ENCODE measurements at places on chromosomes 2 and 18.

- DNase-seq, result no peak
These were observed 44.3 kb downstream of the SERTAD2 start for GRCh38 chr2:64609227-64609941.

DNA sequence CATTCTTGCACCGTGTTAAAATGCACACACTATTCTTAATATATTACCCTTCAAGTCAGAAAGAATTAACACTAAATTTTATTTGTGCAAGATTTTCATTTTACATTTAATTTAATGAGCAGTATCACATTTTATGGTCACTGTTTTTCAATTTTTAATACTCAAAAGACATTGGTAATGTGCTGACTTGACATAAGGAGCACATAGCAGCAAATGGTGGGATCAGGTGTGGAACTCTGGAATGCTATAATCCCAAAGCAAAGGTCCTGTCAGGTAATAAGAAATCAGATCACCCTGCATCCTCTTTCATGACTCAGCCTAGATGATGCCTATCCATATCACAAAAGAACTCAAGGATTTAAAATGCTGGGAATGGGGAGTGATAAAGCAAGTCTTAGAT lies 55.6 kb upstream of the SPAG16 start:
- no peak for DNase-seq

DNA sequence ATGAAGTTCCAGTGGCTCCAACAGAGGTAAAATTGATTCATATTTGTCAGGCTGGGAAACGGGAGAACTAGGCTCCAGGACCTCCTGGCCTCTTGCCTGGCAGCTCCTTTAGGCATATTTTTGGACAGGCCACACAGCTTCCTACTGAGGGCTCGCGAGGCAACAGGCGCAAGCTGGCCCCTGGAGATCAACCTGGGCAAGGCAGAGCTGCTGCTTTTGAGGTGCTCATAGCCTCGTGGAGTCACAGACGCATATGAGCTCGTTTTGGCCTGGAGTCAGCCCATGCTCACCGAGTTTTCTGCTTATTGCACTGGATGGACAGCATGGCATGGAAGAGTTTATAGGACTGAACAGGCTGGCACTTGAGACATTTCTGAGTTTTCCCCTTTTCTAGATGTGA lies 97.7 kb downstream of the CAPN13 start:
- no peak for DNase-seq

- peak; percentile 23 for DNase-seq
These were observed 83.9 kb upstream of the PGAP1 start for GRCh38 chr2:197010200-197011020.

- DNase-seq, result no peak
These were observed 45.9 kb downstream of the AGAP1 start for GRCh38 chr2:235539773-235540172.

DNA sequence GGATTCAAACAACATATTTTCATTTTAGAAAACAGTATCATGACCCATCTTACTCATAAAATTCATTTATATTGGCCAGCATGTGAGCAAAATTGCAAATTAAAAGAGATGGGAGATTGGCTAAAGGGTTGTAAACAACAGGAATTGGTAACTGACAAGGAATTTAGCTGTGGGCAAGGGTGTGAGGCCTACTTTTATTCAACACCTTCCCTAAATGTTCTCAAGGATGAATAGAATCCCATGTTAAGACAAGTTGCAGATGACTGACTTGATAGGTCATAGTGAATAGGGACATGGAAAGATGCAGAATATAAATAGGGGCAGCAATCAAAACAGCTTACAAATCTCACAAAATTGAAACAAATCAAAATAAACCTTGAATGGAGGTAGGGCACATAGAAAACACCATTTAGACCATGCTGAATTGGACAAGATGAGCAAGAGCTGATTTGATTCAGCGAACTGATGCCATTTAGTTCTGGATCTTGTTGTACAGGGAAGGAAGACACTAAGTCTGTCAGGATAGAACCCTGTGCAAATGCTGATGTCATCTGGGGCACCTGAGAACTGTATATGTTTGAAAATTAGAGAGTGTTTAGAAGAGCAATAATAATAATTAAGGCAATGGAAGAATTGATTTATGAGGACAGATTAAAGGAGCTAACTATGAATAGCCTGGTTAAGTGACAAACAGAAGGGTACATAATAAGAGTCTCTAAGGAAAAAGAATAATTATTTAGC lies 509.7 kb downstream of the ZEB2 start:
- no peak for DNase-seq

DNA sequence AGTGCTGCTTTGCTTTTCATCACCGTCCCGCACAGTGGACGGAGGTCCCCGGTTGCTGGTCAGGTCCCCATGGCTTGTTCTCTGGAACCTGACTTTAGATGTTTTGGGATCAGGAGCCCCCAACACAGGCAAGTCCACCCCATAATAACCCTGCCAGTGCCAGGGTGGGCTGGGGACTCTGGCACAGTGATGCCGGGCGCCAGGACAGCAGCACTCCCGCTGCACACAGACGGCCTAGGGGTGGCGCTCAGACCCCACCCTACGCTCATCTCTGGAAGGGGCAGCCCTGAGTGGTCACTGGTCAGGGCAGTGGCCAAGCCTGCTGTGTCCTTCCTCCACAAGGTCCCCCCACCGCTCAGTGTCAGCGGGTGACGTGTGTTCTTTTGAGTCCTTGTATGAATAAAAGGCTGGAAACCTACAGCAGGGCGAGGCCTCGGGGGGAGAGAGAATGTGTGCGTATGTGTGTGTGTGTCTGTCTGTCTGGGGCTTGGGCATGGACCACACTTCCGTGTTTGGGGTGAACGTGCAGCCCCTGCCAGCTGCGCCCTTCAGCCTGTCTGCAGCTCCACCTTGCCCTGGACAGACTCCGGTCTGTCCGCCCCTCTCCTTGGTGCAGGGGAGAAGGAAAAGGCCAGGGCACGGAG lies 32.3 kb downstream of the GPC1 start:
- no peak for DNase-seq

- no peak for DNase-seq
These were observed 60.6 kb downstream of the FMNL2 start for GRCh38 chr2:152395572-152395971.

DNA sequence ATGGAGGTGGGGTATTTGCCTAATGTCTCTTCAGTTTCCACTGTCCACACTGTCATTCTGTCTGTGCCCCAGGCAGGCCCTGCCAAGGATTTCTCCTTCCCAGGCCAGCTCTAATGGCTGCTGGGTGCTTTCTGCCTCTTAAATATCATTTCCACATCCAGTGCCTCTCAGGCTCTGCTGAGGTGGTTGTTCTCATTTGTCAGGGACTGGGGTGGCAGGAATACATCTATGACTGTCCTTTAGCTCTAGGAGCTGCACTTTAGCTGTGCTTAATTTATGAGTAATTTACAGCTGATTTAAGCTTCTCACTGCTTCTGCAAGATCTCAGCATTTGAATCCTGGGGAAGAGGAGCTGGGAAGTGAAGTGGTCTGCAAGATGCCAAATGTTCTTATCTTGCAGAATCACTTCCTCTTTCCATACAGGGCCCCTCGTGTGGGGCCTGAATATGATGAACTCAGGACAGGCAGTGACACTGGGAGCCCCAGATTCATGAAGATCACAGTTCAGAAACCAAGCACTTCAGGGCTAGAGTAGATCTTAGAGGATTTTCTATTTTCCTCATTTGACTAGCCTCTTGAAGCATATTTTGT lies 150.2 kb downstream of the FSHR start:
- no peak for DNase-seq

- peak; percentile 83 for DNase-seq
These were observed 85.2 kb downstream of the HS1BP3 start for GRCh38 chr2:20565623-20566236.

- DNase-seq, result no peak
These were observed 1.0 kb upstream of the TUBB6 start for GRCh38 chr18:12306752-12307700.

DNA sequence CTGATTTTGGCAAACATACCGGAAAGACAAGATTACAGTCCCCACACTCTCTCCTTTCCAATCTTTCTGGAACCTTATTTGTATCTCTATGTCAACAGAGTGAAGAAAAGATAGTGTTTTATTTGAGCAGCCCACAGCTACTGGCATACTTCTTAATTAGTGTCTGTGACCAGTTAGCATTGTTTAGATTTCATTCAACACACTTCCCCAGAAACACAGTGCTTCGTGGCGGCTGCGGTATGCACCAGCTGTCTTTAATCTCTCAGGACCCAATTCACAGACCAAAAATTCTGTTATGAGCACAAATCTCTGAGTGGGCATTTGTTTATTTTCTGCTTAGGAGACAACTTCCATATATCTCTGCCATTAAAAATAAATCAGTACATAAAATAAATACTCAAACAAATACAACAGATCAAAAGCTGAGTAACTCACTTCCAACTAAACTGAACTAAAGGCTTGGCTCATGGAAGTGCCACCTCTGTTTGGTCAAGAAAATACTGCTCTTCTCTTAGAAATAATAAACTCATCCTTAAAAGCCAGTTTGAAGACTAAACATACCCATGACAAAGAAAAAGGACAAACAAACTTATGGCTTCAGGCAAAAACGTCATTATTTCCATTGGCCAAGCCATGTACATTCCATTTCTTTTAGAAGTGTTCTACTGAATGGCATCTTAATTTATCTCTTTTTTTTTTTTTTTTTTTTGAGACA lies 392.4 kb downstream of the TXNL1 start:
- DNase-seq, result no peak

GRCh38 chr18:24018299-24018886 lies 3.8 kb downstream of the TTC39C start:
- DNase-seq, result no peak

GRCh38 chr18:80106482-80107051 lies 2.5 kb upstream of the ADNP2 start:
- DNase-seq, result peak; percentile 22

GRCh38 chr2:64587561-64587960 lies 63.4 kb downstream of the AFTPH start:
- DNase-seq, result no peak

GRCh38 chr18:36872329-36872728 lies 43.4 kb downstream of the KIAA1328 start:
- DNase-seq, result peak; percentile 69

DNA sequence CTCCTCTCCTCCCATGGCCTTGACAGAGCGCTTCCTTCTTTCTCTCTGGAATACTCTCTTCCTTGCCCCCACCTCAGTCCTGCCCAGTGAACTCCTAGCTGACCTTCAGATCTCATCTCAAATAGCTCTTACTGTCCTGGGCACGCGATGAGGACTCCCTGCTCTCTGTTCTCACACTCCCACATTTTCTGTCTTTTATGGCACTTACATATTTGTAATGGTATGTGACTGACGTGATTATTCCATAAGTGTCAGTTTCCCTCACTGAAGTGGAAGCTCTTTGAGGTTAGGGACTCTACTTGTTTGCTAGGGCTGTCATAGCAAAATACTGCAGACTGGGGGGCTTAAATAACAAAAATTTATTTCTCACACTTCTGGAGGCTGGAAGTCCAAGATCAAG lies 1.7 kb upstream of the DYSF start:
- DNase-seq, result no peak

- no peak for DNase-seq
These were observed 84.7 kb upstream of the TMEM200C start for GRCh38 chr18:5979971-5980457.

DNA sequence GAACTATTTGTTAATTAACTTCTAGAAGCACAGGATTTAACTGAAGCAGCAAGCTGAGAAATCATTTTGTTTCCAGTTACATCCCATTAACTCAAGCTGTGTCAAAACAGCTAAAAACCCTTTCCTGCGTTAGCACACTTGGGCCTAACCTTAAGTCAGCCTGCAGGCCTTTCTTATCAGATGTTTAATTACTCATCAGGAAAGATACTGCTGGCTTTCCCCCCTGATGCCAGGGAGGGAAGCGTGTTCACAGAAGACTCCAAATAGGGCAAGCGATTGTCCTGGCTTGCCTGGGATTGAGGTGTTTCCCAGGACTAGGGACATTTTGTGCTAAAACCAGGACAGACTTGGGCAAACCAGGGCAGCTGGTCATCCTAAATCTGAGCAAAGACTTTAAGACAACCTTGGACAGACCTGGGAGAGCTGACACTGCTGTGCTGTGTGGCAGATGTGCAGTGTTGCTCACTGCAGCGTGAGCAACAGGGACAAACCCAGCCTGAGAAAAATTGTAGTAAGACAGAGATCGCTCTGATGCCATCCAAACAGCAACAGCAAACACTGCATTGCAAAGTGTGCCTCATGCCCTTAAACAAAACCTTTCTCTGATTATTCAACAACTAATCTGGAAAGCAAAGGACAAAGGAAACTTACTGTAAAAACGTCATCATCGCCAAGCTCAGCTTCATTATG lies 100.9 kb downstream of the SPRED2 start:
- DNase-seq, result no peak

DNA sequence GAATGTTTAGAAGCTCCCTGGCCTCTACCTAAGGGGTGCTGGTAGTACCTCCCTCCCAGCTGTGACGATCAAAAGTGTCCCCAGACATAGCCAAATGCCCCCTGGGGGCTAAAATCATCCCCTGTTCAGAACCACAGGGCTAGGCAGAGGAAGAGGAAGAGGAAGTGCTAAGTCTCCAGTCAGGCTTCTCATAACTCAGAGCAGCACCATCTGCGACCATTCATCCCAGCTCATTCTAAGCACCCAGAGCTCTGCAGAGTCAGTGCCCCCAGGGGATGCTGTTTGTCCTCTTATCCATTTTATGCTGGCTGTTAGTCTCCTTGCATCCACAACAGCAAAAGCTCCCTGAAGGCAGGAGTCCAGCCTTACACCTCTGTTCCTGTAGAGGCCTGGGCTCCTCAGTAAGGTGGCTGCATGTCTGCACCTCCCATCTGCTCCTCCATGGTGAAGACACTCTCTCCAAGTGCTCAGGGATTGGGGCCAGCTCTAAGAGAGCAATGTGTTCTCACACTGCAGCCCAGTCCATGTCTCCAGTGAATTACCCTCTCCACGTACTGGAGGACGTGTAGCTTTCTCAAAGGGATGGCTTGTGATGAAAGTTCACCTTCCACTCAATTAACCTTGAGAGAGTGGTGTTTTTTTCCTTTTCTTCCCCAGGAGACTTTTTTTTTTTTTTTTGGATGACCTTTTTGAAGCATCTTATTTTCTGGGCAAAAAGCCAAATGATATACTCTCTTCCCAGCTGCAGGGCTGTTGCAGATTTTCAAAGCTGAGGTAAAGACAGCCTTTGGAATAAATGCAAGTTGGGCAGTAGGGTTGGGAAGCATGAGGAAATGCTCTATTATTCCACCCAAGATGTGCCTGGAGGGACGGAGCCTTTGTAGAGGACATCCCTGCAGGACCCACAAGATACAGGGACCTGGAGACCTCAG lies 158.9 kb upstream of the SLC14A2 start:
- DNase-seq, result no peak

- no peak for DNase-seq
These were observed 186.8 kb upstream of the FBXO11 start for GRCh38 chr2:48092846-48093803.

- DNase-seq, result no peak
These were observed 51.1 kb downstream of the COLEC12 start for GRCh38 chr18:449374-449773.

All from renal cortical epithelial cell (primary cell).